ENCODE measurements at places on chromosomes 1 and 21.

DNA sequence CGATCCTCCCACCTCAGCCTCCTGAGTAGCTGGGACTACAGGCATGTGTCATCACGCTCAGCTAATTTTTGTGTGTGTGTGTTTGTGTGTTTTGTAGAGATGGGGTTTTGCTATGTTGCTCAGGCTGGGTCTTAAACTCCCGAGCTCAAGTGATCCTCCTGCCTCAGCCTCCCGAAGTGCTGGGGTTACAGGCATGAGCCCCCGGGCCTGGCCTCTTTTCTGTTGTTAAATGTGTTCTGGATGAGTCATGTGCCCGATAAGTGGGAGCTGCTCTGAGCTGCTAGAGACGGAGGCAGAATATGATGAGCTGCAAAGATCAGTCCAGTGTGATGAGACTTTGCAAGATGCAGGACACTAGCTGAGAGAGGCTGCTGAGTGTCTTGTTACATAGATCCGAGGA, 75.5 kb downstream of the VPS13D start:
- DNase-seq: no peak

- no peak for DNase-seq
These were observed 65.8 kb upstream of the RAB4A start for GRCh38 chr1:229204921-229205777.

DNA sequence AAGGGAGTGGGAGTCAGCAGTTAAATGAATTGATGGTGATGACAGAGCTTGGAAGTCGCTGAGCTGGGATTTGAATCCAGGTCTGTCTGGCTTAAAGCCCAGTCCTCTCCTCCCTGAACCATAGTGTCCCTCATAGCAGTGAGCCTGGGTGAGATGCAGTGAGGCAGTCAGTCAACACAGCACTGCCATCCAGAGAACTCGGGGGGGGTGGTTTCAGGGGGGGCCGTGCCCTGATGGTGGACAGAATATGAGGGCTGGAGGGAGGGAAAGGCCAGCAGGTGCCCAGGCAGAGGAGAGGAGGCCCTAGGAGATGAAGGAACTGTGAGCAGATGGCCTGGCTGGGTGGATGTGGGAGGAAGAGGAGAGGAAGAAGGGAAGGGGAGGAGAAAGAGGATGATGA, 405.6 kb downstream of the PTPRU start:
- DNase-seq: no peak

GRCh38 chr21:36511484-36512220, 31.7 kb upstream of the CLDN14 start:
- DNase-seq: no peak

GRCh38 chr1:51435878-51436277, 83.2 kb downstream of the EPS15 start:
- no peak for DNase-seq

- no peak for DNase-seq
These were observed 191.2 kb upstream of the LYPLAL1 start for GRCh38 chr1:218982482-218982881.

Measured in kidney epithelial cell (primary cell).